Neural crest cell (in vitro differentiated cells): ENCODE measurements at places on chromosomes 4 and X. TPM values are rescaled to one million over a fixed set of nuclear protein-coding genes. Genes with fewer than 3 reads are reported as not detected.
A peak's percentile ranks its signal among the peaks of the same experiment; 100 is the strongest.

DNA sequence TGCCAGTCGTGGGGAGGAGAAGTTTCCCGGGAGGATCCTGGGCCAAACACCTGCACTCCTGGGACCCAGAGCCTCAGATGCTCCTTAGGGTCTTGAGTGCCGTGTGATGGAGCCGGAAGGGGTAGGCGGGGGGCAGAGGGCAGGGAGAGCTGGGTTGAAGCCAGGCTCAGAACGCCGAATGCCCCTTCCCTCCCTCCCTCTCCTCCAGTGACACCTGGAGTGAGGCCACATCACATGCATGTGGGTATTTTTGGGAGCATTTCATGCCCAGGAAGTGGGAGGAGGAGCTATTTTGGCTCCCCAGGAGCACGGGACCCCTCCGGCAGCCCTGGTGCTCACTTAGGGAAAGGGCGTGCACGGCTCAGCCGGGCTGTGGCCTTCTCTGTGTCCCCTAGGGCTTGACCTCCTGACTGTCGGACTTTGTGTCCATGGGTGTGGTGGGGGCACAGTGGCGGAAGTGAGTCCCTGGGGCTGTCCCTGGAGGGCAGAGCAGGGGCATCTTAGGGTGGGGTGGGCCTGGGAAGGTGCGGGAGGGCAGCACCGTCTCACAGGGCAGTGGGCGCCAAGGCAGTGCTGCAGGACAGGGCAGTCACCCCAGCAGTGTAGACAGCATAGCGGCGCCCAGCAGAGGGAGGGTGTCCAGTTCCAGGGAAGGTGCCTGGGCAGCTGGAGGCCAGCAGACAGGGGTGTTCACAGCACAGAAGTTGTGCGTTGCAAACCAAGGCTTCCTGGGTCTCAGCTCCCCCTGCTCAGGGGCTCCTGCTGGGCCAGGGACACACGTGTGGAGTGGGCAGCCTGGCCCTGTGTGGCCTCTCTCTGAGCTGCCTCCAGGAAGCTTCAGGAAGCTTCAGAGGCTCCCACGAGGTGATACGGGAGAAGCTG is 4.9 kb upstream of the CPLX1 start:
- no peak for DNase-seq

DNA sequence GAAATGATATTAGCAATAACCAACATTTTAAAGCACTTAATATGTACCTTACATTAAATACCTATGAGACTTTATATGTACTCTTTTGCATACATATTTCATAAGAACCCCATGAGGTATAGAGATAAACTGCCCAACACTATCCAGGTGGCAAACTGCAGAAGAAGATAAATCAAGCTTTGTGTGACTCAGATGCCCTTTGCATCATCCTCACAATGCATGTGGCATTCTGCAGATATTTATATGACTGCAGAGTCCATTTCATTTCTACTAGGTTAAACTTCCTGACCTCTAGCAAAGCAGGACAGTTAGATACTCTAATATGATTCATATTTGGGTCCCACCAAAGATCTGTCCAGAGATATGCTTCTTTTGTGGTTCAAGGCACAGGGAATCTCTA is 85.6 kb upstream of the RASGEF1B start:
- DNase-seq = no peak

- no peak for DNase-seq
Observed at GRCh38 chr4:52566136-52567031, 92.7 kb downstream of the USP46 start.

GRCh38 chr4:86942185-86942666 is 7.4 kb downstream of the AFF1 start:
- no peak for DNase-seq

GABRG1 gene
- not detected in 2 replicates for total RNA-seq

DNA sequence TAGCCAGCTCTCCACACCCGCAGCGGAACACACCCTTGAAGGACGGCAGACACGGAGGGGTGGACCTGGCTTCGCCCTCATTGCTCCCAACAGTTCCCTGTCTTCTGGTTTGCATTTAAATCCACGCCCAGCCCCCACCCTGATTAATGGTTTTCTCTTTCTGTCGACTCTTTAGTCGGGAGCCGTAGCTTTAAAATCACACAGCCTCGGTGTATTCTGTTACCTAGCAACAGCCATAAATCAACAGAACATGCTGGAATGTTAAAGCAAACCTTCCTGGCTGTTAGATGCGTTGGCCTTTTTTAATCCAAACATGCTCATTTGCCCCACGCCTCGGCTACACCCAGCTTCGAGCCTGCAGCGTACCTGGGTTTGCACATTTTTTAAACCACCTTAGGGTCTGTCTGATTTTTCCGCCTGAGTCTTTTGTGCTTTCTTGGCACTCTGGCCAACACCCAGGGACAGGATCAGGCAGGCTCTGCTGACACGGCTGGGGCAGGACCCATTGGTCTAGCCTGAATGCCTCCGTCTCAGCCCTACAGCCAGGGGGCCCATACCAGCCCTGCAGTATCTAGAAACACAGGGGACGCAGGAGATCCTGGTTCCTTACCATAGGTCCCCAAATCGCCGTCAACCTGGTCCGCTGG is 21.4 kb upstream of the PPP2R2C start:
- DNase-seq = no peak

MTNR1A gene
- total RNA-seq = 0.98 and 1.2 TPM in 2 replicates

DNA sequence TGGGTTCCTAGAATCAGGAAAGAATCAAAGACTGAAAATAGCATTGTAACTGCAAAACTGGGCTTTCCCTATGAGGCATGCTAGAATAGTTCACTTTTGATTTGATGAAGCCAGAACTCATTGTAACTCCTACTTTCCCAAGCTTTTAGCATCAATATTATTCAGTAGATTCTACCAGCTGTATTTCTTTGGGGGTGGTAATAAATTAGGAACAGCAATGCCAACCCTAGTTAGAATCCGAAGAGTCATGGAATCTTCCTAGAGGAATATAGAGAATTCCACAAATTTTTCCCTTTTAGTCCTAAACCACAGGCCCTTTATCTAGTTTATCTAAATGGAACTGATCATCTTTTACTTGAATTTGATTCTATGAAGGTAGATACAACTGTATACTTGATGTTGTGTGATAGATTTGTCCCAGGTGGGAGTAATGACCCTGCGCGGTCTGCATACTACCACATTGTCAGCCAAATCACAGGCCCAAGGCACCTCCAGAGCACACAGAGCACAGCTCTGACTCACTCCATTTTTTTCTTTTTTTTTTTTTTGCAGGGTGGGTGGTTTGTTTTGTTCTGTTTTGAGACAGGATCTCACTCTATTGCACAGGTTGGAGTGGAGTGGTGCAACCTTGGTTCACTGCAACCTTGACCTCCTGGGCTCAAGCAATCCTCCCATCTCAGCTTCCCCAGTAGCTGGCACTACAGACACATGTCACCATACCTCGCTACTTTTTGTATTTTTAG is 66.6 kb downstream of the EDNRA start:
- no peak for DNase-seq

GRCh38 chr4:8188743-8189550 is 10.1 kb upstream of the SH3TC1 start:
- DNase-seq = no peak

GRCh38 chrX:40866893-40867292 is 131.6 kb upstream of the MED14 start:
- no peak for DNase-seq

DNA sequence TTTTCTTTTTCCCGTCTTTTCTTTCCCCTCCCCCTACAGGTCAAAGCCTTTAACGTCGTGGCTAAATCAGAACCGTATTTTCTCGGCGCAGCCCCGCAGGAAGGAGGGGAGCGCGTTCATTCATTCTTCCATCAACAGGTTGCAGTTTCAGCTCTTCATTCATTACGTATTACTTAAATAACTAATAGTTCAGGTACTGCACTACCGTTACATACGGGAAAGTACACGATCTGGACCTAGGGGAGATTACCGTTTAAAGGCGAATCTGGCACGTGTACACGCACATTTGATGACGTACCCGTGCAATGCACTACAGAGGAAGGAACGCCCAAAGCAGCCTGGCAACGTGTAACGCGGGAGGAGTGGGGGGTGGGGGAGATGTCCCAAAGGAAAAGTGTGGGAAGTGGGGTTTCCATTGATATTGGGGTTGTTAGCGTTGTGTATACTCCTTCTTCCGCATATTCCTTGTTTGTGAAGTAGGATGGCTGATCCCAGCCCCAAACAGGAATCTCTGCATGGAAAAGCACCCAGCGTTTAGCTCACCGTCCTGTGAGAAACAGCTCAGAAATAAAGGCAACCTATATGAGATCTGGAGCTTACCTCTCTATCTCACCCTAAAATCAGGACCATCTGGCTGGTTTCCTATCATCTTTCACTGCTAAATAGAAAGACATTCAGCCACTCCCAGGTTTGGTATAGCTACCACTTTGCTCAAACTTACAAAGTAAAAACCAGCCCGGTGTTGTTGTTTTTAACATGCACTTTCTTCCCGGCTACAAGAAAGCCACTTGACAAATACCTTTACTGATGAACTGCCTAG is 585 bp upstream of the SEC24D start:
- peak; percentile 31 for DNase-seq

AKAP4 gene
- not detected in 2 replicates for total RNA-seq

DNA sequence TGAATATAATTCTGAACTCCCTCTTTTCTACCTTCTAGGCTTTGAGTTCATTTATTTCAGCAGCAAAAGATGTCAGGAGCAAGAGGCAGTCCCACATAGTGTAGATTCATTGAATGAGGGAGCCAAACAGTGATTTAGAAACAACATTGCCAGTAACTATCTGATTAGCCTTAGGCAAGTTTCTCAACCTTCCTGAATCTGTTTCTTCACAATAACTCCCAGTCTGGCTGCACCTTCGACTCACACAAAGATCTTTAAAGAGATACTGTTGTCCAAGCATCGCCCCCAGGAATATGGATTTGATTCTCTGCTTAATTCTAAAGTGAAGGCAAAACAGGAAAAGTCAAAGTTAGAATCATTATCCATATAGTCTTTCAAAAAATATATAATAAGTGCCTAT is 1026.2 kb downstream of the DMD start:
- no peak for DNase-seq

- no peak for DNase-seq
Observed at GRCh38 chrX:96002431-96002830, 682.2 kb upstream of the DIAPH2 start.

- DNase-seq = no peak
Observed at GRCh38 chrX:109049416-109049815, 313.1 kb upstream of the IRS4 start.

- DNase-seq = no peak
Observed at GRCh38 chrX:55648434-55648833, 25.2 kb downstream of the FOXR2 start.

HAUS7 gene
- total RNA-seq = 51.8 and 58.8 TPM in 2 replicates

GRCh38 chrX:112759966-112760365 is 80.2 kb upstream of the LHFPL1 start:
- DNase-seq = no peak

- no peak for DNase-seq
Observed at GRCh38 chr4:183548306-183548705, 43.4 kb downstream of the ING2 start.

DNA sequence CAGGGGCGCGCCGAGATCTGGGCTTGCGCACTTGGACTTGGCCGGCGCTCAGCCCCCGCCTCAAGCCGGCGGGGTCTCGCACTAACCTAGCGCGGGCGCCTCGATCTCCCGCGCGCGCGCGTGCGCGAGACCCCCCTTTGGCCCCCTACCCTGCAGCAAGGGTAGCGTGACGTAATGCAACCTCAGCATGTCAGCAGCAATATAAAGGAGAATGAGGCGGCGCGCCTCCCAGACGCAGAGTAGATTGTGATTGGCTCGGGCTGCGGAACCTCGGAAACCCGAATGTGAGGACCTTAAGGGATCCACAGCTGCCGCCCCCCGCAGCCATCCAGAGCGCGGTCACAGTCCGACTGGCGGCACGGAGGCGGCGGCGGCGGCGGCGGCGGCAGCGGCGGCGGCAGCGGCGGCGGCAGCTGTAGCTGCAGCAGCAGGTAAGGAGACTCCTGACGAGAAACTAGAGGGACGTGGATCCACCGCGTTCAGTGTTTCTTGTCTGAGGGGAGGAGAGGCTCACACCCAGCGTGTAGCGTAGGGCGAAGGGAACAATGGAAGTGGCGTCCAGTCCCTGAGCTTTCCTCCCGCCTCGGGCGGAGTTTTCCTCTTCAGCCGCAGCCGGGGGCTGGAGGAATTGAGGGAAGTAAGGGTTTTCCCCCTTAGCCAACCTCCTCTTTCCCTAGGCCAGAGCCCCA is at the start of the genes SATL1 and ZNF711:
SATL1 (minus strand) TSS at position 19 of the 689 bp plus-strand sequence. CDS start 134,811 bp downstream, outside the sequence.
ZNF711 (plus strand) TSS at position 231 of the 689 bp plus-strand sequence. CDS start 3,582 bp downstream, outside the sequence.
- peak; percentile 63 for DNase-seq

DIPK2B gene
- total RNA-seq = not detected in 2 replicates

H2BW2 gene
- total RNA-seq = 0.20 and 0.51 TPM in 2 replicates

IL13RA1 gene
- total RNA-seq = 9.9 and 10.2 TPM in 2 replicates

DNA sequence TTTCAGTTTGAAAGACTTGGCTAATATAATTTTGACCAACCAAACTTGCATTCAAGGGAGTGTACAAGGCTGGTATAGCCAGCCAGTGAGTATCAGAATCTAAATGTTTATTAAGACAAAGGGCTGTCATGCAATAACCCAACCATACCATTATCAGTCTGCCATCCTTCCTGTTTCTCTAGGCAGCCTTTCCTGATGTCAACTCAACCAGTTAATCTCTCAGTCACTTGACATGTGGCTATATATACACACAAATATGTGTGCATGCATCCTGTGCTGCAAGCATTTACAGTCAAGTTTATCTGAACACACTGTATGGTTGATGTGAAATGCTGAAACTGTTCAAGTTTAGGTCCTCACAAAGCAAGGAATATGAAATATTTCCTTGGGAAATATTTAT is 17.2 kb downstream of the BTK start:
- DNase-seq = no peak

DNA sequence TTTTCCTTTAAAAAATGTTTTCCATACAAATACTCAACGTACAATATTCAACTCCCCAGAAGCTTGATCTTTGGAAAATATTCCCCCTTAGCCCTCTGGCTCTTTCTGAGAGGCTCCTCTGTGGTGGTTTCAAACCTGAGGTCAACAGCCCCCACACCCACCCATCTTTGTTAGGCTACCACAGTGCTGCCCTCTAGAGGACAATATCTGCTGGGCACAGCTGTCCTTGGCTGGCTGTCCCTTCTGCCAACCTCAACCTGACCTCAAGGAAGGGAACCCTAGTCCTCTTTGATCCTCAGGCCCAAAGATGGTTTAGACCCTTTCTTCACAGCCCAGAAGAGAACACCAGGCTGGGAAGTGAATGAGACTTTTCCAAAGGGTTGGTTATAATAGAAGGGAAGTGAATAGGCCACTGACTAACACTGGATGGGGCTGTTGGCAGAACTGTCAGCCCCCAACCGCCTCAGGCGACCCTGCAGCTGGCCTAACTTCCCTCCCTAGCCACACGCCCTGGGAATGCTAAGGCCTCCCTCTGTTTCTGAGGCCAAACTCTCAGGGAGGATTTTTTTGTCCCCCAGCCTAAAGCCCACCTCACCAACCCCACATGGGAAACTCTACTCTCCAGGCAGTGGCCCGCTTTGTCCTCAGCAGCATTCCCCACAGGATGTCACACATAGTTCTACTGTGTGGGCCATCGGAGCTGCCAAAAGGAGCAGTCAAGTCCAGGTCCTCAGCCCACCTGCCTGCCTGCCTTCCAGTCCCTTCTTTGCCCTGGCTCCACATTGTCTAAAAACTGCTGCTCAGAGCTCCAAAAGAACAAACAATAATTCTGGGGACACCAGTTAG is 34.3 kb downstream of the NYX start:
- no peak for DNase-seq

DNA sequence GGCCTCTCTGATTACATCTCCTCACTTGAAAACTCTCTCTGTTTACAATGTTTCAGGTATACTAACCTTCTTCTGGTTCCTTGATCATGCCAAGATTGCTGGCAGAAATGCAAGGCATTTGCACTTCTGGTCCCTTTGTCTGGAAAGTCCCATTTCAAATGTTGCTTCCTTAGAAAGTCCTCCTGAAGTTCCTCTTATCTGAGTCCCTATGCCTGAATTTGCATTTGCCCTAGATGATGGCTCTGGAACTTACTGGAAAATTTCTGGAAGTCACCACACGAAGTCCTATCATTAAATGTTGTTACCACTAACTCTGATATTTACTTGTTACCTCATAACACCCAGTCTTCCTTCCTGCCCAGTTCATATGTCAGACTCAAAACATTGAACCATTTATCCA is 176.4 kb downstream of the EFHC2 start:
- DNase-seq = no peak
